ENCODE measurements at places on chromosomes 3 and 15.

- DNase-seq: no peak
Observed at GRCh38 chr15:20348291-20348899, 193.2 kb downstream of the GOLGA6L6 start.

- no peak for DNase-seq
Observed at GRCh38 chr15:90873998-90874605, 5.7 kb downstream of the FURIN start.

GRCh38 chr15:88506628-88507027 lies 39.1 kb downstream of the MRPS11 start:
- DNase-seq: no peak

- no peak for DNase-seq
Observed at GRCh38 chr15:94286583-94286982, 55.2 kb downstream of the MCTP2 start.

- DNase-seq: no peak
Observed at GRCh38 chr3:138349926-138350665, 1.7 kb downstream of the MRAS start.

DNA sequence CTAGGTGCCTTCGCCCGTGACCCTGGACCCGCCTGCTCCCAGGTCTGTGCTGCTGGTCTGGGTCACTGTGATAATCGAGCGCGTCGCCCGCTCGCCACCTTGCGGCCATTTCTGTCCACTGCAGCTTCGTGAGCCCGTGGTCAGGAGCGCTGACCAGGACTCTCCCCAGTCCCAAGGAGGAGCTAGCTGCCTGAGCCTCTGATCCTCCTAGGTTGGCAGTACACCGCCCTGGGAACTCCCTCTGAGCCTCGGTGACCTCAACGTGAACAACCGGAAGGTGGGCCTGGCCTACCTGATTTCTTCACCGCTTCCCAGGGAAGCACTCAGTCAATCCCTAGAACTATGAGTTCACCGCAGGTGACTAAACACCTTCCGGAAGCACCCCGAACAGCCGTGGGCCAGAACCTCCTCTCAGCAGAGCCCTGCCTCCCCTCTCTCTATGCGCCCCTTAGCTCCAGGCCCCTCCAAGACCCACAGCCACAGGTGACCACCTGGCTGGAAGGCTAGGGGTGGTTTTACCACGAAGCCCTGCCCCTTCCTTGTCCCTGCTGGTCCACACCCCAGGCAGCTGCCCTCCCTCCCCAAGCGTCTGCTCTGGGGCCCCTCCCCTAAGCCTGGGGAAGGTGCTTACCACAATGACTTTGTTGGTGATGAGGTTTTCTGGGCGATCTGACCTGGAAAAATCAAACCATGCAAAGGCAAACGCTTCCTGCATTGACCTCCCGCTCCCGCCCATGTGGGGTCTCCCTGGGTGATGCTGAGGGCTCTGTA lies 9.7 kb downstream of the PLA2G4D start:
- DNase-seq: peak; percentile 96

GRCh38 chr15:26716069-26716468 lies 56.8 kb downstream of the GABRB3 start:
- DNase-seq: no peak

GRCh38 chr15:35320911-35321310 lies 225.1 kb downstream of the DPH6 start:
- DNase-seq: no peak

GRCh38 chr3:46359733-46360493 lies 6.0 kb downstream of the CCR2 start:
- no peak for DNase-seq

GRCh38 chr15:69973102-69973714 lies 124.5 kb downstream of the TLE3 start:
- DNase-seq: peak; percentile 91

DNA sequence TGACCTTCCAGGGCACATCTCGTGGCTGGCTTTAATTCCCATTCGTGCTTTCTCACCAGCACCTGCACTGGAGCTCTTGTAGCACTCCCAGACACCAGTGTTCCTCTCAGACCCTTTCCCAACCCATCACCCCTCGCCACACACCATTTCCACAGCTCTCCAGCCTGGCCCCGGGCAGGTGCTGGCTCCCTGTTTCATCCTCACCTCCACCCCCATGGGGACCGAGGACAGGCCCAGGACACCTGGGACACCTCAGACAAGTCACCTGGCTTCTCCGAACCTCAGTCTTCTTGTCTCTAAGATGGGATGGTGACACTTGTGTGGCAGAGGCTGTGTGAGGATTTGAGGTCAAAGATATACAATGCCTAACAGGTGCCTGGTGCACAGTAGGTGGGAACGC lies 27.4 kb upstream of the GP9 start:
- DNase-seq: no peak

DNA sequence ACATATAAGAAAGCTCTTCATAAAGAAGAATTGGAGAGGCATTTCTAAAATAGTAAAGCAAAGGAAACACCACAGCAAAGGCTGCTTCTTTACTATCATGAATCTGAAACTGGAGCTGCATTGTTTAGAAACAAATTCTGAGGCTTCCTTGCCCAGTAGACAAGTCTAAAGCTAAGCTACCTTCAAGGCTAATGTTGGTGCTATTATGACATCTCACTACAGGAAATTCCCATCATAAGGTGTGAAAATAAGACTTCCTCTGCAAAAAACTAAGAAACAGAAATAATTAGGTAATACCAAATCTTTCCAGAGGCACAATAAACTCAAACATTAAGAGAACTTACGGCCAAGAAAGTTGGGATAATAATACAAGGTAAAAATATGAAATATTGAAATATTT lies 89.9 kb upstream of the P3H2 start:
- no peak for DNase-seq

GRCh38 chr3:41507336-41508062 lies 308.2 kb downstream of the CTNNB1 start:
- DNase-seq: peak; percentile 23

GRCh38 chr15:88842156-88842555 lies 38.9 kb downstream of the ACAN start:
- DNase-seq: no peak

DNA sequence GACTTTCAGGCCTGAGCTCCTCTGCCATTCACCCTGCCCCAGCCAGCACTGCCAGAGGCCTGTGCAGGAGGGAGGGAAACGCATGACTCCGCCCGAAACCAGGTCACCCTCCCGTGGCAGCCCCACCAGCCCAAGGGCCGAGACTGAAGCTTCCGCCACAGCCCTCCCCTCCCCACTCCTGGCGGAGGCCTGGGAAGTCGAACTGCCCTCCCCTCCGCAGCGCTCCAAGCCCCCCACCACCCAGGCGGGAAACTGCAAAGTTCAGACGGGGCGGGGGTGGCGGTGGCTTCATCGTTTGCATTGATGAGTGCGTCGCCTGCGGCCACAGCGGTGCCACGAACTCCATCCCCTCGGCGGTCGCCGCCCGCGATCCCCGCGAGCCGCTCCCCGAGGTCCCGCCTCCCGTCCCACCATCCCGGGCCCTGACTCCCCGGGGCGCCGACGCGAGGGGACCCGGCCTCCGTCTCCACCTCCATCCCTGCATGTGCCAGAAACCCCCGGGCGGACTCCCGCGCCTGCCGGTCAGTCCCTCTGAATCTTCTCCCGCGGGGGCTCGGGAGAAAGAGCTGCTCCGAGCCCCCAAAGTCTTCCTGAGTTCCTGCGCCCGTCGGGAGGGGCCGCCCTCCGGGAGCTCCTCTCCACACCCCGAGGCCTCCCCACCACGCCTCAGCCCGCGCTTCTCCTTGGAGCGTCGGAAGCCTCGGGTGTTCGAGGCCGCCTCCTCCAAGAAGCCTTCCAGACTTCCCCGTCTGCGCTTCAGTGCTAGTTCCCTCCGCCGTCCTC lies 698 bp downstream of the MELTF start:
- peak; percentile 35 for DNase-seq

DNA sequence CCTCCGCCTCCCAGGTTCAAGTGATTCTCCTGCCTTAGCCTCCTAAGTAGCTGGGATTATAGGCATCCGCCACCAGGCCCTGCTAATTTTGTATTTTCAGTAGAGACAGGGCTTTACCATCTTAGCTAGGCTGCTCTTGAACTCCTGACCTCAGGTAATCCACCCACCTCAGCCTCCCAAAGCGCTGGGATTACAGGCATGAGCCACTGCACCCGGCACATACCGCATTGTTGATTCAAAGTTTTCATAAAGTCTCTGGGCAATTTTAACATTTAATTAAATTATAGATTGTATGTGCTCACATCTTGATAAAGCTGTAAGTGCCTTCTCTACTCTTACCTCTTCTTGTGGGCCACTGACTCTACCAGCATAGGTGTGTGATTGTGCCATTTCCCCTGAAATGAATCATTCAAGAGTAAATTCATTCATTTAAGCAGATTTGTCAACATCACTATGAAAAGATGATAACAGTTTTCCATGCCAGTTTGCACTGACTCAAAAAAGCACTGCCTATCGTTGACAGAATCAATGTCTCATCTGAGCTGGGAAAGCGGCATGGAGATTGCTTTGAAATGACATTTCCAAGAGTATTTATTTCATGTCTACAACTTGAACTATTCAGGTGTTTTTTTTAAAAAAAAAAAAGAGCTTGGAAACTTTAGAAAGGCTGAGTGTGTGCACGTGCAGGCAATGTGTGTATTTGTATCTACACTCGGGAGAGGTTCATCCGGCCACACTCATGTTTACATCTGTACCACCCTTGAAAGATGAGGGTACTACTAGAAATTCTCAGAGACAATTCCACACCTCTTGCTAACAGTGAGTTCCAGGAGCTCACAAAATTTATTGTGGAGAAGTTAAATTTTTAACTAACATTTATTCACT lies 3.5 kb downstream of the BCL2A1 start:
- DNase-seq: no peak

- no peak for DNase-seq
Observed at GRCh38 chr3:193693774-193694173, 100.8 kb downstream of the OPA1 start.

DNA sequence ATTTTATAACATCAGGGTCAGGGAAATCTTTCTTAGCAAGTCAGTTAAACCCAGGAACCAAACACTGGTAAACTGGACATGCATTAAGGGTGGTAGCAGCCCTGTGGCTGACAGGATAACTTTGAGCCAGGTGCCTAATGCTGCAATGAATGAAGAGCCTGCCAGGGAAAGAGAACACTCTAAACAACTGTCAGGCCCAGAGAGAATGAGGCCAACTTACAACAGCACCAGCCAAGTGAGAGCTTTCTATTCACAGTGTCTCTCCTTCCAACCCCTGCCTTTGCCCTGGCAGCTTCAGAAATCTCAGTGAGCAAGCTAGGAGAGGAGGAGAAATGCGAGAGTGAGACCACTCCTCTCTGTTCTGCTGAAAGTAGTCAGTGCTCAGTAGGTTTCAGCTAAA lies 50.4 kb upstream of the ATP2C1 start:
- DNase-seq: no peak

- no peak for DNase-seq
Observed at GRCh38 chr3:150081084-150081483, 110.4 kb upstream of the PFN2 start.

DNA sequence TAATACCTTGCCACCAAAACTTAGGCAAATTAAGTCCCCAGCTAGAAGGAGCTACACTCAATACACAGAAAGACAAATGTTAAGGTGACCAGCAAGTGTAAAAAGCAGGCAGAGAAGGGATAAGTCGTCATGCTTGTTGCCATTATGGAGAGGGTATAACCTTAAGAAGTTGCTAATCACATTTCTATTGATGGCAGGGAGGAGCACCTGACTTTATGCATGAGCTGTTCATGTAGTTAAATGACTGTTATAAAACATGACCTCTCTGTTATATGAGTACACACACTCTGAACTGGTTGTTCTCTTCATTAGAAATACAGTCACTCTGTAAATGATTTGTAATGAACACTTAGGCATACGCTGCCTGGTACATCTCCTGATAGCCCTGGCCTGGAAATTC lies 6.6 kb upstream of the CCNL1 start:
- no peak for DNase-seq

DNA sequence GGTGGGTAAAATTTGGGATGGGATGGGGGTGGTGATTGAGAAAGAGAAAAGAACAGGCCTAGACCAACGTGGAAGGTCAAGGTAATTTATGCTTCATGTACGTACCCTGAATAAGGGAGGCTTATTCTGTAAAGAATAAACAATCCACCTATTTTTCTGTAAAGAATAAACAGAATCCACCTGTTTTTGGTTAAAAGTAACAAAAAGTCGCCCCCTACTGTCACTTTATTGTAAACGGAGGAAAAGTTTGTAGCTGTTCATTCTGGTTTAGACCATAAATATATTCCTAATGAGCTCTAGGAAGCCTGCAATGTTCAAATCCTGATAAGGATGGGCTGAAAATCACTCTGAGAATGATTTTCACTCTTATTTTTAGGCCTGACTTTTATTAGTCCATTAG lies 23.5 kb upstream of the SQOR start:
- no peak for DNase-seq

GRCh38 chr3:133917144-133917543 lies 21.5 kb upstream of the RAB6B start:
- no peak for DNase-seq

DNA sequence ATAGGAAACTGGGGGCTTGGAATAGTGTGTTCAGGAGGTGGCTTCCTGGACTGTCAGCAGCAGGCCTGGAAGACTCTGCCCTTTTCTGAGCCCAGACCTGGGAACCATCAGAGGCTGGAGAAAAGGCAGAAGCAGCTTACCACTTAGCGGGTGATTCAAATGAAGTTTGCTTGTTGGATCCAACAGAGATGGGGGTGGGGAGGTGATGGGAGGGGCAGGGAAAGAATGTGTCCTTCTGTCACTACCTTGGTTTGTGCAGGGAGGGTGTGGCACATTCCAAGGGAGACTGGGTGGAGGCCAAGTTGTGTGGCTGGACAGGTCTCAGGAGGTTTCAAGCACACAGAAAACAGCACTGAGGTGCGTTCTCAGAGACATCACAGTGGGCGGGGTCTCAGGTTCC lies 58.8 kb downstream of the TRAK1 start:
- peak; percentile 72 for DNase-seq

GRCh38 chr3:109028753-109029152 lies 75.1 kb upstream of the GUCA1C start:
- no peak for DNase-seq

- DNase-seq: no peak
Observed at GRCh38 chr15:28969511-28970085, 83.8 kb downstream of the APBA2 start.

GRCh38 chr3:188950832-188951489 lies 220.8 kb upstream of the TPRG1 start:
- peak; percentile 31 for DNase-seq

GRCh38 chr3:150388498-150389418 lies 19.3 kb upstream of the TSC22D2 start:
- no peak for DNase-seq

DNA sequence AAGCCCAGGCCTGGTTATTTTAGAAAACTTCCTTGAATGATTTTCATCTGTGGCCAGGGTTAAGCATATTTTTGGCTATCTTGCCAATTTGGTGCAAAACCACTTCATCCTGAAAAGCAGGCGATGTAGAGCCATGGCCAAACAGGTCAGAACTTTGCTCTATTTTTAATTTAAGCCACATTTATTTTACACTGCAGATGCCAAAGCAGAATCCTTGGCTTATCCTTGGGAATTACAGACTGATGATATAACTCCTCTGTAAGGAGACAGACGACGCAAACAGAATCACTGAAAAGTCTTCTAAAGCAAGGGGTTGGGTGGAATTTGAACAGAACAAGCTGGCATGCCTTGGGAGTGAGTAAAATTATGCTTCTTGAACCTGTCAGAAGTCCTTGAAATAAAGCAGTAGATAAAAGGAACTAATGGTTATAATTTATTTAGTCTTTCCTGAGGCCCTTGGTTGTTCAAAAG lies 121.9 kb downstream of the CHST2 start:
- no peak for DNase-seq

GRCh38 chr3:30353711-30354467 lies 252.5 kb upstream of the TGFBR2 start:
- DNase-seq: peak; percentile 80

- DNase-seq: peak; percentile 68
Observed at GRCh38 chr15:29924750-29925149, 102.5 kb upstream of the TJP1 start.
